ENCODE measurements at places on chromosomes 3 and 15.
A peak's percentile ranks its signal among the peaks of the same experiment; 100 is the strongest.

- no peak for DNase-seq
These were observed 338.7 kb upstream of the IL12A start for GRCh38 chr3:159649951-159650350.

- no peak for DNase-seq
These were observed 16.6 kb downstream of the KBTBD13 start for GRCh38 chr15:65092911-65093792.

DNA sequence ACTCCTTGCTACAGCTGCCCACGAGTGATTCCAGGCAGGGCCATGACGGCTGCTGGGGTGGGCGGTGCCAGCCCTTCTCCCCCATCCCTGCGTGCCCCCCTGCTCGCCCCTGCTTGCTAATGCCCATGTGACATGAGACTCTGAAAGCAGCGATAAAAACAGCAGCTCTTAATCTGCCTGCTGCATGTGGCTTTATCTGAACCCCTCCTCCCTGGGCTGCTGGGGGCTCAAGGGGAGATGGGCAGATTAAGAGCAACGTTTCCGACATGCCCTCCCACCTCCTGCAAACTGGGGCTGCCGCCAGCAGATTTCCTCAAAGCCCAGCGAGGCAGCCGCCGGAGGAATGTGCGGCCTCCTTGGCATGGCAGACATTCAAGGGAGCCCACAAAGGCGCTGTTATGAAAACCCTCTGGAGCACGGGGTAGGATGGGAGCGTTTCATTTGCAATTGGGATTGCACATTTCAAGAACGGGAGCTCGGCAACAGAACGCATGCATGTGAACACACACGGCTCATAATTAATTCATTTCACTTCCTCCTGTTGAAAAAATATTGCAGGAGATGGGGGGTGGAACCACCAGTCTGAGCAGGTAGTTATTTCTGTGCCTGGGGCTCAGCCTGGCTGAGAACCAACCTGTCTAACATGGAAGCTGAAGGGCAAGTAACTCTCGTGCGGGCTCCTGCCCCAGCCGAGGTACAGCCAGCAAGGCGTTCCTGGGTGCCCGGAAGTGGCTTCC is 504.2 kb upstream of the PROK2 start:
- DNase-seq, result peak; percentile 51

- no peak for DNase-seq
These were observed 350.3 kb upstream of the ZNF385D start for GRCh38 chr3:22101351-22101750.

- DNase-seq, result no peak
These were observed 14.2 kb upstream of the MB21D2 start for GRCh38 chr3:192931825-192932224.

GRCh38 chr15:85000189-85000864 is 18.7 kb downstream of the PDE8A start:
- DNase-seq, result no peak

GRCh38 chr3:150599611-150600297 is 3.4 kb upstream of the SELENOT start:
- DNase-seq, result no peak

- DNase-seq, result peak; percentile 59
These were observed 45.0 kb downstream of the SUCNR1 start for GRCh38 chr3:151918253-151919029.

DNA sequence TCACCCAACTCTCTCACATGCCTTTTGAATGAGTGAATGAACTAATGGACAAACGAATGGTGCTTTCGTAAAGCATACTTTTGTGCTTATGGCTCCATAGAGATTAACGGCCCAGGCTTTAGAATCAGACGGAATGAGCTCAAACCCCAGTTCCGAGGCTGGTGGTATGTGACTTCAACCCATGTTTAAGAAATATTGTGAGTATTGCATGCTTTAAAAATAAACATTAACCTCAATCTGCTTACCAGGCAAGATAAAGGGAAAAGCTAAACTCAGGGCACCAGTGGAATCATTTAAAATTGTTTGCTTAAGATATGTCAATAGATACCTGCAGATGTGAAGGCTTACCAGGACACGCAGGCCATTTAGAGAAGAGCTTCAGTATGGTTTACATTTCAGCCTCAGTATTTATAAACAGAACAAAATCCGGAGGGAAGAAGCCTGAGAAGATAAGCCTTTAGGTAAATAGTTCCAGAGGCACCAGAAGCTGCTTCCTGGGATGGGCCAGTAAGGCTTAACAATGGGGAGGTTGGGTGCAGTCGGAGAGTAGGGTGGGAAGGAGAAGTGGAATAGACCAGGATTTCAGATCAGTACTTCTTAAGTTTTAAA is 186.4 kb downstream of the ADAMTS9 start:
- no peak for DNase-seq

DNA sequence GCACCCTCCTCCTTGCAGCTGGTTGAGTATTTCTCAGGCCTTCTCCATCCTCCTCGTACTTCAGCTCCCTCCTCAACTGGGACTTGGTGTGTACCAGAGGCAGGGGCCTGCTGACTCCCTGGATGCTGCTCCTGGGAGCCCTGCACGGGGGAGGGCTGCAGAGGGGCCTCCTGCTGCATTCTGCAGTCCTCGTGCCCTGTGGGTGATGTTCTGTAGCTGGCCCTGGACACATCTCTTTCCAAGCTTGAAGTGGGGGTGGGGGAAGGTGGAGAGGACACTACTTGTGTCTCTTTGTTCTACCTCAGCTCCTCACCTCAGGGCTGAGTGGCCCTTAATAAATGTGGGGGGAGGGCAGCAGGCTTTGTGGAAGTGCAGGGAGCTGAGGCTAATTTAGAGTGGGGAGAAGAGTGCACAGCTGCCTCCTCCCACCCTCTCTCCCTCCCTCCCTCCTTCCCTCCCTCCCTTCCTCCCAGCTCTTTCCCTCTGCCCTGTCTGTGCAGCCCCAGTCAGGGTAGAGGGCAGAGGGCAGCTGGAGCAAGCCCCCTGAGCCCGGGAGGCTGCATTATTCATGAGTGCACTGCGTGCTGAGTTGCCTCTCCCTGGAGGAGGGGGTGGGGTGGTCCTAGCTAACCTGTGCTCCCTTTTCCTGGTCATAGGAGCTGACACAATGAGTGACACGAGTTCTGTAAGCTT is 3.7 kb upstream of the GRM2 start:
- DNase-seq, result no peak

GRCh38 chr15:84657748-84658079 is 285 bp downstream of the NMB start:
- DNase-seq, result no peak

DNA sequence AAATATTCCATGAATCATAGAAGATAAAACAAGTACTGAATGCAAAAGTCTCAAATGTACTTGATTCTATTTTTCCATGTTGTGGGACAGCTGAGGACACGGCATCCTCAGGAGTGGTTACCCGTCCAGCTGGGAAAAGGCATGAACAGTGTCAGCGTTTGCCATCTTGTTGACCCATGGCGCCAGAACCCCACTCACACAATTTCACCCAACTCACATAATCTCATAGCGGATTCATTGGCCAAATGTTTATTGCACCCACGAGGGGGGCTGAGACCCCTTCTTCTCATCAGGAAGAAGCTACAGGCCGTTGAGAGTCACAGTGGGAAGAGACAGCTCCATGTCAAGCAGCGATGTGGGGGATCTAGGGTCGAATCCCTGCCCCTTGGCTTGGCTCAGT is 72.9 kb downstream of the OCA2 start:
- no peak for DNase-seq

GRCh38 chr3:46353647-46354410 is at the start of gene CCR2:
Gene CCR2, plus strand, starts transcription at chr3:46354111. Its CDS starts 3,417 bp downstream, at chr3:46357528.
- no peak for DNase-seq

GRCh38 chr3:58609990-58610389 is 32.8 kb upstream of the FAM107A start:
- DNase-seq, result no peak

- no peak for DNase-seq
These were observed 28.9 kb downstream of the NR2C2 start for GRCh38 chr3:14976317-14976716.

GRCh38 chr3:44899683-44900367 is 25.4 kb downstream of the TGM4 start:
- no peak for DNase-seq
